ENCODE measurements at places on chromosomes 1 and 21.

DNA sequence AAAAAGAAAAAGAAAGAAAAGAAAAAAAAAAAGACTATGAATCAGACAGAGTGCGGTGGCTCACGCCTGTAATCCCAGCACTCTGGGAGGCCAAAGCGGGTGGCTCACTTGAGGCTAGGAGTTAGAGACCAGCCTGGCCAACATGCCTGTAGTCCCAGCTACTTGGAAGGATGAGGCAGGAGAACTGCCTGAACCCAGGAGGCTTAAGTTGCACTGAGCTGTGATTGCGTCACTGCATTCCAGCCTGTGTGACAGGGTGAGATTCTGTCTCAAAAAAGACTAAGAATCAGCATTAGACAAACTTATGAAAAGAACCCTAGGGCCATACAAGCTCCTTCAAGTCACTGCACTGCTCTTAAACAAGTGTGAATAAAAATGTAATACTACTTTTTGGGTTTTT, 16.9 kb downstream of the PSMB4 start:
- no peak for DNase-seq

DNA sequence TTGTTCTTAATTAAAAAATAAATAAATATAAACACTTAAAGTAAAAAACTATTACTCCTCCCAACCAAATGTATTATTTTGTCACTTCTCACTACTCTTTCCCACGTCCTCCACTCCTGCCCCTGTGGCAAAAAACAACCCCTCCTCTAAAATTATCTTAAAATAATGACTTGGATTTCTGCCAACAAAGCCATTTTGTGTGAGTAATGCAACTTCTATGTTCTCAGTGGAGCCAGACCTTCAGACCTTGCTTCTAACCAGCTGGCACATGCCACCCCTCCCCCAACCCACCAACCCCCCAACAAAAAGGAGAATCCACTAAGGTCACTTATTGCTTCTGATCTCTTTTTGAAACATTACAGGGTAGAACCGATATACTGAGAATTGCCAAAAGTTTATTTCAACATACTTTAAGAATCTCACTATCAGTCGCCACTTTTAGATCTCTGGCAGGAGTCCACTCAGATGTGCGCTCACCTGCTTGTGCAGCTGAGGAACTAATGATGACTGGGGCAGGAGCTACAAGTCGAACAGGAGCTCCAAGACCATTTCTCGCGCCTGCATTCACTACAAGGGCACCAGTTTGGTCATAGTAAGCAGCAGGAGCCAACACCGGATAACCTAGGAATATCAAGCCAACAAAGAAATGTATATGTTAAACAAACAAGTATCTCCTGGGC, 58.3 kb upstream of the SDC3 start:
- no peak for DNase-seq

GRCh38 chr21:34882719-34883131, 166.4 kb downstream of the RUNX1 start:
- no peak for DNase-seq

GRCh38 chr1:32791881-32792280, 25.3 kb downstream of the YARS1 start:
- DNase-seq = no peak

DNA sequence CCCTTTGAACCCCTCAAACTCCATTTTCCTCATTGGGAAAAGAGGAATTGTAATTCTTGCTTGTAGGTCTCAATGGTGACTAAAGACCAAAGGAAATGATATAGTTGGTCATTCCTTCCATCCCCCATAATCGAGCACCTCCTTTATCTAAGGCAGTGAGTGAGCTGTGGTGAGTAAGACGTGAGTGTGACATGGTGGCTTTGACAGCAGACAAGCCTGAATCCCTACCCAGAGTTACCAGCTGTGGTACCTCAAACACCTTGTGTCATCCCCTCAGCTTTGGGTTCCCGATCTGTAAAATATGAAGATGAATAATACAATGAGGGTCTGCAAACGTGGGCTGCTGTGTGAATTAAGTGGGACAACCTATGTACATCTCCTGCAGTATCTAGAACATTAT, 8.4 kb downstream of the TRAF5 start:
- no peak for DNase-seq

- DNase-seq = no peak
Observed at GRCh38 chr1:227315629-227316346, 2.5 kb downstream of the CDC42BPA start.

GRCh38 chr21:36927719-36928117, 38.8 kb downstream of the HLCS start:
- peak; percentile 49 for DNase-seq

- no peak for DNase-seq
Observed at GRCh38 chr1:242634732-242635131, 110.2 kb upstream of the PLD5 start.

GRCh38 chr1:239269706-239270105, 116.7 kb upstream of the CHRM3 start:
- DNase-seq = no peak

DNA sequence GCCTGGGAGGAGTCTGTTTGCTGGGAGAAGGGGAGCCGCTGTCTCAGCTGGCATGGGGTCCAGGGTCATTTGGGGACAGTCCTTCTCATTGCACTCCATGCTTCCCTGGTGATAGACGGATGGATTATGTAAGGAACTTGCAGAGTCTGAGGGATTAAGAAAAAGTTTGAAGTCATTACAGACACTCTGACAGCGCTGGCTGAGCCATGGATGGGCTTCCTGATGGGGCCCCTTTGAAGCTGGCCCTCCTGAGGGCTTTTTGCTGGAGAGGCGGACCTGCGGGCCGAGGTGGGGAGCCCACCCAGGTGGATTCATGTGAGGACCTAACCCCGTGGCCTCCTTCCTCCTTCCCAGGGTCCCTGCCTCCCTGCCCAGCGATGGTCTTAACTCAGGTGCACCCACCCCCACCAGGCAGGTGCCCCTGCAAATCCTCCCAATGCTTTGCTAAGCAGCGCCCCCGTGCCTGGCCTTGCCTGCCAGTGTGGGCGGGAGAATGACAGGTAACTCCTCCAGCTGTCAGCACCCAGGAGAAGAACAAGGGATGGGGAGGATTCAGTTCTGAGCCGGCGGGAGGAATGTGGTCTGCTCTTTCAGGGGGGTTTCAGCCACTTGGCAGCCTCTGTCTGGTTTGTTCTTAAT, 24.2 kb upstream of the C1orf174 start:
- DNase-seq = no peak

DNA sequence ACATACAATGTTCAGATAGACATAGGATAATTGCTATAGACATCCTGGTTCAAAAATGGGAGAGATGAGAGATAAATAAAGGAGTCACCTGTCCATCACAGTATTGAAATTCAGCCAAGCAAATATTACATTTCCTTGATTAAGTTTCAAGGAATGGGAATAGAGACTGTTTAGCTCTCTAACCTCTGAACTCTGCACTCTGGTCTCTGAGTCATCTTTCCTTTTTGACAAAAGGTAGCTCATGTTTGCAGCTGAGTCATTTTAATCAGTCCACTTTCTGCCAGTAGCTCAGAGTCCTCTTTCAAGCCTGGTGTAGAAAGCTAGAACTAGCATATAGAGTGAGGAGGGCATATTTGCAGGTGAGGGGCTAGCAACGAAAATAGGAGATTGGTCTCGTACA, 51.4 kb upstream of the GJA8 start:
- no peak for DNase-seq

- DNase-seq = no peak
Observed at GRCh38 chr1:73273886-73274285, 924.1 kb downstream of the LRRIQ3 start.

GRCh38 chr1:54273795-54274163, 73.8 kb downstream of the MRPL37 start:
- no peak for DNase-seq

DNA sequence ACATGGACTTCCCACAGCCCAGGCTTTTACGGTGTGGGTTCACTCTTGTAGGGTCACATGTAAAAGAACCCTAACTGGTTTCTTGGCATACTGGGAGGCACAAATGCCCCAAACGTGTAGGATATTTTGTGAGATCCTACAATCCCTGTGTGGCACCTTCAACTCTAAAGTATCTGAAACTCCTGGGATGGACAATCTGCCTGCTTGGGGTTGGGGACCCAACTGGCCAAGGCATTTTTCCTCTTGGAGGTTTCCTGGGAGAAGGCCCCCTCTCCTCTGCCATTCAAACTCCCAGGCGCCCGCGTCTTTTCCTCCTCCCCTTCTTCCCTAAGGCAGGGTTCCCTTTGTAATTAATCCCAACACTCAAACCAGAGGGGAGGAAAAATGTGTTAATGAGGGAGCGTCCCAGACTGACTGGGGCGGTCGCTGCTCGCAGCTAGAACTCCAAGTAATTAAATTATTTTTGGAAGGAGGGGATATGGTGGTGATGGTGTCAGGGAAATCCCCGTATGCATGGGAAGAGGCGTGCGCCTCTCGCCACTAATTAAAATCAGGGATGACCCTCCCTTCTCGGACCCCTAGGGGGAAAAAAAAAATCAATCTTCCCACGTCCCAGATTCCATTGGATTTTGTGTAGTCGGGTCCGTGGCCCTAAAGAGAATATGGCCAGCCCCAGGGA, 681 bp upstream of the VANGL2 start:
- DNase-seq = no peak

GRCh38 chr1:223713546-223714420, 1.4 kb downstream of the CAPN2 start:
- no peak for DNase-seq

GRCh38 chr1:89887270-89887669, 66.4 kb downstream of the LRRC8D start:
- no peak for DNase-seq

DNA sequence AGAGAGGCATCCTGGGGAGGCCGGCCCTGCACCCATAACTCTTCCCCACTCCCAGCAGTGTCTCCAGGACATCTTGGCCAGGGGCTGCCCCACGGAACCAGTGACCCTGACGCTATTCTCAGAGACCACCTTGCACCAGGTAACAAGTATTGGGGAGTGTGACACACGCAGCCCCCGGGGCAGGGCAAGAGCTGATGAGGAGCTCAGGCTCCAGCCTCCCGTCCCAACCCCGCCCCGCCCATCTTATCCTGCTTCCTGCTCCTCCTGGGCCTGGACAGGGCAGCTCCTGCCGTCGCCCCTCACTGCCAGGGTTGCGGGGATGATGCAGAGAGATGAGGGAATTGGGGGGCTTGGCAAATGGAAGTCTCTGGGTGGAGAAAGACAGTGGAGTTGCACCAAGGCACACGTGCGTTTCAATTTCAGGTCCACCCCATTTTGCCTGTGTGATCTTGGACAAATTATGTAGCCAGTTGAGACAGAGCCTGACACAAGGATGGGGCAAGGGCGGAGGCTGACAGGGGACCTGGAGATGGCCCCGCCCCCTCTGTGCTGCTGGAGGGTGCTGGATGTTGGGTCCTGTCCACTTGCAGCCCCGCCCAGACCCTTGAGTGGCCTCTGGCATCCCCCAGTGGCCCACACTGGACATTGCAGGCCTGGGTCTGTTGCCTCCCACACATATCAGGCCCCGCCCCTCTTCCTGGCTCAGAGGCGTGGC, 10.7 kb downstream of the CLCNKA start:
- no peak for DNase-seq

DNA sequence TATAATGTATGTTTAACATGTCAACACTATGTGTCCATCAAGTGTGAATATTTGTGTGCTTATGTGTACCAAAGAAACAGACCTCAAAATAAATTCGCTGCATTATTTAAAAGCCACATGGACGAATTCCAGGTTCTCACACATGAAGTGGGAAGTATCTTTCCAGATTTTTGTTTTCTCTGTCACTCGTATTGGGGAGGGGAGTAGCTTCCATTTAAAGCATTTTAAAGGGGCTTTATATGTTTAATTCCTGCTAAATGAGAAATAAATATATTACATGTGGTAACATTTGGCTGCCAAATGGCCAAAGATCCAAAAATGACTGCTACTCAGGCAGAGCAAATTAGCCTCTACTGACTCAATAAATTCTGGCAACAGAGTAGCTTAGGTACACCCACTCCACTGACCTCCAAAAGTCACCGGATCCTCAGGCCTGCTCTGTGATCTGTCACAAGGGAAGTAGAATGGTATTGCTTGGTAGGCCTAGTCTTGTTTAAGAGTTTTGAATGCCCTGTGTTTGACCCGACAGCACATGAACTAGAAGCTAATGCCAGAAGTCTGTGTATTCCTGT, 178.1 kb downstream of the ZP4 start:
- no peak for DNase-seq

- no peak for DNase-seq
Observed at GRCh38 chr1:170596701-170597100, 64.7 kb downstream of the GORAB start.

DNA sequence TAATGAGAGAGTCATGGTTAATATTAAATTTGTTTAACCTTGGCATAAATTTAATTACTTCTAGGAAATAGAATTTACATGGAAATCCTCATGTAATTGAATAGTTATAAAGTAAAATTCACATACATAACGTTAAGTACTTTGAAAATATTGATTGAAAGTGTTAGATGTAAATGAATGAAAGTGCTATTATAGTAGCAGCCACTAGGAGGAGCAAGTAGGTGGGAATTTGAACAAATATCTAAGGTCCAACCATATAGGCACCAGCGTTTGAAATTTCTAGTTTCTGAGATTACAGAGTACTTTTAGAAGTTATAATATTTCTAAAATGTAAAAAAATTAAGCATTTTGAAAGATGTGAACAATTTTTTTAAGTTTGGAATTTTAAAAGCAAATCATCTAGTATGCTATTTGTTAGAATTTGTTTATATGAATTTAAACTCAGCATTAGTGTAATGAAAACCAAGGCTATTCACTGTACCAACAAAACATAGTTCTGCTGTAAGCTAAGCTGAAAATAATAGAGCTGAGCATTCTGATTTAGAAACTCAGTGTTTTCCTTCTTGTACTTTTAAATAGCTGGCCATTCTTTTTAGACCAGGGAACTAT, 3.3 kb downstream of the B3GALT2 start:
- DNase-seq = no peak

- no peak for DNase-seq
Observed at GRCh38 chr1:37752213-37752582, 12.7 kb downstream of the EPHA10 start.

DNA sequence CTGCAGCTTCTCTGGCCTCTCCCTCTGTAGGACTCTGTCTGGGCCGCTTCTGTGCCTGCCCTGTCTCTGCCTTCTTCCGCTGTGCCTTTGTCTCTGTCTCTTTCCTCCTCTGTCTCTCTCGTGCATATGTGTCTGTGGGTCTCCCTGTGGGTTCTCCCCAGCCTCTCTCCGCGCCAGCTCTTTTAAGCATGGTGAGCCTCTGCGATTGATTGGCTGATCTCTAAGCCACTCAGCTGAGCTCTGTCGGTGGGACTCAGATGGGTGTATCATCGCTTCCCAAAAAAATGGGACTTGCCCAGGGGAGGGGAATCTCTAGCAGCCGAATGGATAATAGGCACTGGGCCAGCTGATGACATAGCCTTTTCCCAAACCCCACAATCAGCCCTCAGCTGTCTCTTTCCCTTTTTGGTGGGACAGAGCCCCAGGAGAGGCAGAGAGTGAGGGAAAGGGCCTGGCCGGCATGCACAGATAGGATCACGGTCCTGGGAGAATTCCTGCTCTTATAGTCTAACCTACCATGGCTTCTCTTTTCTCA, at the start of gene ADAMTS4:
Gene ADAMTS4 (minus strand): TSS at position 158 of the 535 bp plus-strand sequence. CDS start 427 bp downstream, outside the sequence.
- DNase-seq = no peak

- DNase-seq = no peak
Observed at GRCh38 chr21:41824466-41825207, 54.5 kb downstream of the PRDM15 start.

- DNase-seq = no peak
Observed at GRCh38 chr1:248926401-248927182, 20.6 kb downstream of the PGBD2 start.

GRCh38 chr1:219189021-219189824, 15.5 kb downstream of the LYPLAL1 start:
- DNase-seq = no peak

GRCh38 chr1:228434689-228435088, 18.0 kb upstream of the TRIM17 start:
- DNase-seq = no peak

All from effector CD8-positive, alpha-beta T cell (primary cell).